ENCODE measurements at places on chromosomes 13 and 19.

DNA sequence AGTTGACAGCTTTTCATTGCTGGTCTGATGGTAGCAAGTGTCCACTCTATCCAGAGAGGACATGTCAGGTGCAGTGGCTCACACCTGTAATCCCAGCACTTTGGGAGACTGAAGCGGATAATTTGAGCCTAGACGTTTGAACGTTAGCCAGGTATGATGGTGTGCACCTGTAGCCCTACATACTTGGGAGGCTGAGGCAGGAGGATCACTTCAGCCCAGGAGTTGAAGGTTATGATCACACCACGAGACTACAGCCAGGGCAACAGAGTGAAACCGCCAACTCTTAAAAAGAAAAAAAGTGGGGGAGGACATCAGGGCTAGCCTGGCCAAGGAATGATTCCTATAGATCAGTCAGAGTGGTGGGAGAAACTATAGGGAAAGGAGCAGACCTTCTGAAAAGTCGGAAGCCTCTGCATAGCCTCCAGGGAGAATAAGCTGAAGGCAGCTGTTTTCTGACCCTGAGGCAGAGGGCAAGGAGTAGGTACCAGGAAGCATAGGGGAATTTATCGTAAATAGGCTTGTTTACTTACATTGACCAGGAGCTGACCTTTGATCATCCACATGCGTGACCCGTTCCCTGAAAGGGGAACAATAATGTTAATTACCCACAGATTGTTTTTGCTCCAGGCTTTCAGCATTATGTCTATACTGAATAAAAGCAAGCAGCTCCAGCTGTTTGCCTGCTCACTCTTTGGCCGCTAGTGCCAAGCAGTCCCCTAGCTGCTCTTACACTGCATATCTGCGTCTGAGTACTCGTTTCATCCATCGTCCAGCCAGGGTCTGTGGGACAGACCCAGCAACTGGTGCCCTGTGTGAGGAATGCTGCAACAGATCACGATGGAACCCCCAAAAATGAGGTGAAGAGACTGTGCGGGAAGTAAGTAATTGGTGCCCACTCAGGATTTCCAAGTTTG is 161.6 kb downstream of the RNF17 start:
- no peak for DNase-seq

- DNase-seq, result peak; percentile 85
Observed at GRCh38 chr19:14536926-14537692, 7.7 kb downstream of the TECR start.

DNA sequence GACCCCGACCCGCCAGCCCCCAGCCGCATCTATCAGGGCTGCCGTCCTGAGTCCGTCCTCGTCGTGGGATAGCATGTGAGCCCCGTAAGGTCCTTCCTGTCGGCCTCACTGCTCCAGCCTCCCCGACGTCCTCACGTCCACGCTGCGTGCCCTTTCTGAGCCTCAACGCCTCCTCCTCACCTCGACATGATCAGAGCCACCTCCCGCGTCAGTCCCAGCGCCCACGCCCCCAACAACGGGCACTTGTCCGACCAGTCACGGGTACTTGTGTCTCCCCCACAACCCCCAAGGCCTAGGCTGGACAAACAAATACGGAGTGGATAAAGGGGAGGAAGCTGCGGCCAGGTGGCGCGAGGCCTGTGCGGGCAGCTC is 665 bp downstream of the ZNF497 start:
- DNase-seq, result no peak

GRCh38 chr13:24209138-24209537 is 48.6 kb downstream of the SPATA13 start:
- DNase-seq, result no peak

DNA sequence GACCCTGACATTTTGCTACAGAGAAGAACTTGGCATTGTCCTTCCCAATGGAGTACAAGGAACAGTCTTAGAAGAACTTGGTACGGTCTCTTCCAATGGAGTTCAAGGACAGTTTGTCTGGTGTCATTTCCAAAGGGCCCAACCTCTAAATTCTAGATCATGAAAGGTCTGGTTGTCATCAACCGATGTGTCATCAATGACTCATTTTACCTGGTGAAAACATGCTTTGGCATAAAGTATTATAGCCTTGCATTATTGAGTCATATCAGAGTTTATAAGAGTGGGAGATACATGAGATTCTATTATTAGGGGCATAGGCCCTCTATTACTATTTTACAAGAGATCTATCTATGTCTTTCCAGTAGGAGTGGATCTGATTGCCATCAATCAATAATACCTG is 4.3 kb downstream of the CYP2B6 start:
- no peak for DNase-seq

DNA sequence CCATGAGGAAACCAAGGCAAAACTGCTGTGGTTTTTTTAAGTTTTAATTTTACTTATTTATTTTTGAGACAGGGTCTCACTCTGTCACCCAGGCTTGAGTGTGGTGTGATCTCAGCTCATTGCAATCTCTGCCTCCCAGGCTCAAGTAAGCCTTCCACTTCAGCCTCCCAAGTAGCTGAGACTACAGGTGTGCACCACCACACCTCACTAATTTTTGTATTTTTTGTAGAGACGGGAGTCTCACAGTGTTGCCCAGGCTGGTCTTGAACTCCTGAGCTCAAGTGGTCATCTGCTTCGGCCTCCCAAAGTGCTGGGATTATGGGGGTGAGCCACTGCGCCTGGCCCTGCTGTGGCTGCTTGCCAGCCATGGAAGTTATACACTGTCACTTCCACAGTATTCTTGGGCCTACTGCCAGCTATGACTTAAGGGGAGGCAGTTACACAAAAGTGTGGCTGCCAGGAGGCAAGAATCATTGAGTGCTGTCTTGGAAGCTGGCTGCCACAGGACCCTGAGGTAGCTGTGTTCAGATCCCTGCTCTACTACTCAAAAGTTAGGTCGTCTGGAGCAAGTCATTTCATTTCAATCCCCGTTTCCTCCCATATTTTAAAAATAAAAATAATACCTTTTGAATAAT is 12.7 kb downstream of the FARP1 start:
- DNase-seq, result no peak

DNA sequence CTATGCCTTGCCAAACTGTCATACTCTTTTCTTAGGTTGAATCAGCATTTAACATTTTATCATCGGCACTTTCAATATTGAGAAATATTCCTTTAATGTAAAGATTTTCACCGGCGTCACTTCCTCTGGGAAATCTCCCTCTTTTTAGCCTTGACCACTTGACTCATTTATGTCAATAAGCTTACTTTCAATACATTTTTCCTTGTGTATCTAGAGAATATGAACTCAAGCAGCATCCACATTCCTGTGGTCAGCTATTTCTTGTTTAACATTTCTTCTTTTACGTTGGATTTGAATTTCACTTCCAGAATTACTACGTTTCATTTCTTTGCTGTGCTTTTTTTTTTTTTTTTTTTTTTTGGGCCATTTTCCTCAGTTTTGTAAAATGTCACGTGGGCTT is 271.2 kb upstream of the HTR2A start:
- DNase-seq, result no peak

- no peak for DNase-seq
Observed at GRCh38 chr19:46426506-46427162, 2.1 kb downstream of the PNMA8C start.

- no peak for DNase-seq
Observed at GRCh38 chr13:101098873-101099272, 317.4 kb downstream of the NALCN start.

GRCh38 chr13:44323754-44324153 is 49.9 kb upstream of the SERP2 start:
- no peak for DNase-seq

DNA sequence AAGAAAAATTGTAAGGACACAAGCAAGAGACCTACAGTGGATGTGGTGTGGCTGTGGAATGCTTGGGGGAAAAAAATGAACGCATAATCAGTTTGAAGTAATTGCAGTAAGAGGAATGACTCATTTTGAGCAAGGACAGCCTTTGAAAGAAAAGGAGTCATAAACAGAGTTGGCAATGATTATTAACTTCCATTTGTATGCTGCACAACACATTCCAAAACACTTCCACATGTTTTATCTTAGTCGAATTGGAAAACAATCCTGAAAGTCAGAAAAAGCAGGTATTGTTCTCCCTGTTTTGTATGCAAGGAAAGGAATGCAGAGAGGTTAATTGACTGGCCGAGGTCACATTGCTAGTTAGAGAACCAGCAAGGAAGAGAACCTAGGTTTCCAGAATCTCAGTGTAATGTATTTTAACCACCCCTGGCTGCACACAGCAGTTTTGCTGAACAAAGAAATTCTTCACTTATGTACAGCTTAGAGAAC is 630.0 kb upstream of the MIR17HG start:
- DNase-seq, result no peak

GRCh38 chr19:33295621-33296487 is 6.5 kb downstream of the CEBPA start:
- DNase-seq, result peak; percentile 57

DNA sequence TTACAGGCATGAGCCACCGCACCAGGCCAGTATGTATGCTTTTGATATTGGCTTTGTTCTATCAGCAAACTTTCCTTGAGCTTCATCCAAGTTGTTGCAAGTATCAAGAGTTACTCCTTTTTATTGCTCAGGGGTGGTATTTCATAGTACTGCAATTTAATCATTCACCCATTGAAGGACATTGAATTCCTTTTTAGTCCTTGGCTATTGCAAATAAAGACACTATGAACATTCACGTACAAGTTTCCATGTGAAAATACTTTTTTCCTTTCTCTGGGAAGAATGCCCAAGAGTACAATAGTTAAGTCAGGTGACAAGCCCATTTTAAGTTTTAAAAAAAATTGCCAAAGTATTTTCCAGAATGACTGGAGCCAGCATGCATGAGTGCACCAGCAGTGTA is 20.4 kb downstream of the CEACAM3 start:
- no peak for DNase-seq

GRCh38 chr13:98476538-98476966 is 100.4 kb downstream of the STK24 start:
- DNase-seq, result no peak

- DNase-seq, result no peak
Observed at GRCh38 chr19:42361545-42361910, 28.6 kb downstream of the CNFN start.

DNA sequence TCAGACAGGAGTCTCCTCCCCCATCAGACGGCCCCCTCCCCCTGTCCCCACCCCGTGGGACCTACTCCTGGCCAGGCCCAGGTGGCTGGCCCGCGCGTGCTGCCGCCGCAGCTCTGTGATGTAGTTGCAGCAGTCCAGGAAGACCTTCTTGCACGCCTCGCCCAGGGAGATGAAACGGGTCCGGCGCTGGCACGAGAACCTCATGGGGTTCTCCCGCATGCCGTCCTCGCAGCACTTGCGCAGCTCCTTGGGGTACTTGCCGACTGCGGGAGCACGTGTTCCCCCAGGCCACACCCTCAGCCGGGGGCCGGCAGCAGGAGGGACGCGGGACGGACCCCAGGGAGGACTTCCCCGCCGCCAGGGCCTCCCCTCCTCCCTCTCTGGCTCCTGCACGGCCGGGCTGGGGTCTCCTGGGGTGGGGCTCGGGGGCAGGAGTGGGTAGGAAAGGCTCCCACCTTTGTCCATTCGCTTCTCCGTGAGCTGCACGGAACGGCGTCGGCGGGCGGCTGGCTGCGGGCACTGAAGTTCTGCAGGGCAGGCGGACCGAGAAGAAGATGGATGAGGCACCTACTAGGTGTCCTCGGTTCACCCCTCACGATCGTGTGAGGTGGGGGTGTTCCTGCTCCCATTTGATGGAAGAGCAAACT is 13.3 kb downstream of the C3 start:
- no peak for DNase-seq

DNA sequence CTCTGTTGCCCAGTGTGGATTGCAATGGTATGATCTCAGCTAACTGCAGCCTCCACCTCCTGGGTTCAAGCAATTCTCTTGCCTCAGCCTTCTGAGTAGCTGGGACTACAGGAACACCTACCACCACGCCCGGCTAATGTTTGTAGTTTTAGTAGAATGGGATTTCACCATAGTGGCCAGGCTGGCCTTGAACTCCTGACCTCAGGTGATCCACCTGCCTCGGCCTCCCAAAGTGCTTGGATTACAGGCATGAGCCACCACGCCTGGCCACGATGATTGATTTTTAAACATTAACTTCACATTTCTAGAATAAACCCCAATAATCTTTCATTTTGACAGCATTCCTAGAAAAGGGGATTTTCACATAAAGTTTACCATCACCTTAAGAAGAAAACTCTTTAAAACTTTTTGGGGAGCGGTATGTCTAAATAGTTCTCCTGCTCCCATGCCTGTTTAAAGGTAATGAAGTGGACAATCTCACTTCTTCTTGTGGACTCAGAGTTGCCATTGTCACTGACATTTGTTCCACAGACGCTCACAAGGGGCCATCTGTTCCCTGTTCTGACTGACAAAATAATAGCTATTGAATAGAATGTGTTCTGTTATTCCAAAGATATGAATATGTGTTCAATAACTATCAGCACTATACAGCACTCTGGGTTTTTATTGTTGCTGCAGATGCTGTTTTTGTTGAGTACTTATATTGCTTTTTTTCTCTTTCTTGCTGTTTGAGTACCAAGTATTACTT is 66.1 kb upstream of the C1QTNF9B start:
- DNase-seq, result no peak

- DNase-seq, result no peak
Observed at GRCh38 chr13:100600461-100600860, 11.9 kb upstream of the GGACT start.

DNA sequence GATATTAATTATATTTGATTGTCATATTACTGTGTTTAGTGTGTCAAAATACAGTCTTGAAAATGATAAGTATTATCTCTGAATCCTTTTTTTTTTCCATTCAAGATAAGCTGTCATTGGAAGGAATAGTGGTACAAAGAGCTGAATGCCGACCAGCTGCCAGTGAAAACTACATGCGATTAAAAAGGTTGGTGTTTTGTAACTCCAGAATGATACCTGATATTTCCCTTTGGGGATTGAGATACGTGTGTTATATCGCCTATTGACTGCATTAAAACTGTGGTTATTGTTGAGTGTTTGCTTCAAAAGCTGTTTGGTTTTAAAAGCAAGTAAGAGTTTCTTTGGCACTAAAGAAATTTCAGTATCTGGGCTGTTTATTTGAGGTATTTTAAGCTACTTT is 6.5 kb upstream of the KCTD4 start:
- no peak for DNase-seq

GRCh38 chr19:49712397-49712859 is 21.5 kb downstream of the CPT1C start:
- DNase-seq, result no peak

GRCh38 chr13:43347877-43348276 is 324.5 kb downstream of the DNAJC15 start:
- DNase-seq, result no peak

DNA sequence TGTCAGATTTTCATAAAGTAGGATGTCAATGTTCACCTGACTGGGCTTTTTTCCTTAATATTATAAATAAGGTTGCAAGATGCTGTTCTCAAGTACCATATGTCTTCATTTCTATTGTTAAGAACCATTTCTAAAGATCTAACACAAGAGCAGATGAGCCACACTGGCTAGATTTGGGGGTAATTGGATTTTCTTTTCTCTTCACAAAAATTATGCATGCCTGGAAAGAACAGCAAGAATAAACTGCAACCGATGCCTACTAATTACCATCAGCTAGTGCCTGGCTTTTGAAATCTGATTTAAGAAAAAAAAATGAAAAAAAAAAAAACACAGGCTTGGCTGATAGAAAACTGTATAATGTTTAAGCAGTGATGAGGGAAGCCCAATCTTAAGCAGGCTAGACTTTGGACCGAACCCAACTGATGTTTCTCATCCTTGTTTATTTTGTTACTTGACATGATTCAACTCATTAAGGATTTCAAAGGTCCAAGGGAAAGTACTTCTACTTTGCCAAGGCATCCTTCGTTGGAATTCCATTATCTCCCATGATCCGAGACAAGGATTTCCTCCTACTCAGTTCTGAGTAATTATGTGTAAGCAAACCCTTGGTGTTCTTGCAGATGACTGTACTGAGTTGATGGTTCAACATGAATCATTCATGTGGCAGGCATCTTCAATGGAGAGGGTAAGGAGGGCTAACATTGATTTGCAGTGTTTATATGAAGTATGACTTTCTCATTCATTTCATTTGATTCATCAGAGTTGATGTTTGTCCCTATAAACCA is 300.5 kb downstream of the SPRY2 start:
- no peak for DNase-seq
